A549 treated with Mapracorat at 1 μM for 4 hours (cell line): ENCODE measurements at places on chromosomes 7 and 10. TPM values are rescaled to one million over a fixed set of nuclear protein-coding genes. Genes with fewer than 3 reads are reported as not detected.

The NEUROD6 gene
- total RNA-seq = not detected in 5 replicates

The ZNF107 gene
- total RNA-seq = 2.3 to 3.0 TPM (median 2.4 TPM) in 5 replicates

The ANTXRL gene
- total RNA-seq = 0.17 to 0.39 TPM (median 0.24 TPM) in 3 of 5 replicates, not detected in the others

The GPR158 gene
- total RNA-seq = 0.05 to 0.07 TPM (median 0.06 TPM) in 5 replicates

The ADIRF gene
- not detected in 5 replicates for total RNA-seq

The ST8SIA6 gene
- total RNA-seq = 0.07 TPM in 1 of 5 replicates, not detected in the others

The MMRN2 gene
- total RNA-seq = 0.73 to 1.6 TPM (median 0.98 TPM) in 5 replicates

The ATG9B gene
- 0.39 to 0.66 TPM (median 0.65 TPM) in 5 replicates for total RNA-seq

The TMED4 gene
- 47.0 to 54.2 TPM (median 53.0 TPM) in 5 replicates for total RNA-seq

The A1CF gene
- 0.07 to 0.08 TPM in 2 of 5 replicates, not detected in the others for total RNA-seq

The FOXI2 gene
- total RNA-seq = not detected in 5 replicates

The SPDYE6 gene
- total RNA-seq = not detected in 5 replicates

The AMZ1 gene
- total RNA-seq = 0.02 TPM in 1 of 5 replicates, not detected in the others

The PNLIPRP1 gene
- total RNA-seq = not detected in 5 replicates

The NRCAM gene
- 77.0 to 105 TPM (median 98.6 TPM) in 5 replicates for total RNA-seq

The SGPL1 gene
- 26.1 to 32.5 TPM (median 27.9 TPM) in 5 replicates for total RNA-seq

The CAMK2G gene
- total RNA-seq = 16.9 to 20.8 TPM (median 19.1 TPM) in 5 replicates

The GNGT1 gene
- total RNA-seq = not detected in 5 replicates

The FAM171A1 gene
- 21.9 to 24.4 TPM (median 23.4 TPM) in 5 replicates for total RNA-seq

The DKK1 gene
- 455 to 578 TPM (median 478 TPM) in 5 replicates for total RNA-seq

The MET gene
- 60.7 to 85.2 TPM (median 75.3 TPM) in 5 replicates for total RNA-seq

The SPDYE9 gene
- not detected in 5 replicates for total RNA-seq

The CABCOCO1 gene
- 0.19 to 0.83 TPM (median 0.27 TPM) in 5 replicates for total RNA-seq

The MRPL32 gene
- 64.4 to 81.4 TPM (median 74.9 TPM) in 5 replicates for total RNA-seq

The LIMK1 gene
- total RNA-seq = 27.2 to 33.3 TPM (median 31.9 TPM) in 5 replicates

The TMUB1 gene
- total RNA-seq = 38.5 to 59.2 TPM (median 55.5 TPM) in 5 replicates

The ATOH7 gene
- total RNA-seq = 0.12 to 0.27 TPM (median 0.17 TPM) in 4 of 5 replicates, not detected in the other

The TMEM176B gene
- total RNA-seq = 0.15 to 0.23 TPM (median 0.19 TPM) in 3 of 5 replicates, not detected in the others

The SERPINE1 gene
- 1,598 to 2,064 TPM (median 1,785 TPM) in 5 replicates for total RNA-seq

The IL2RA gene
- total RNA-seq = not detected in 5 replicates

The METTL27 gene
- total RNA-seq = 6.3 to 12.0 TPM (median 10.8 TPM) in 5 replicates

The XRCC2 gene
- 3.5 to 4.9 TPM (median 4.7 TPM) in 5 replicates for total RNA-seq

The KNDC1 gene
- total RNA-seq = 0.77 to 1.9 TPM (median 1.3 TPM) in 5 replicates

The SFRP4 gene
- 3.2 to 5.3 TPM (median 3.7 TPM) in 5 replicates for total RNA-seq

The PAPOLB gene
- total RNA-seq = not detected in 5 replicates

The DGKB gene
- total RNA-seq = not detected in 5 replicates

The CPED1 gene
- 0.05 TPM in 1 of 5 replicates, not detected in the others for total RNA-seq

The IFIT1 gene
- 3.5 to 5.5 TPM (median 4.7 TPM) in 5 replicates for total RNA-seq

The CREM gene
- total RNA-seq = 30.0 to 36.2 TPM (median 33.2 TPM) in 5 replicates

The BCAP29 gene
- 33.0 to 39.8 TPM (median 38.4 TPM) in 5 replicates for total RNA-seq

The FMC1 gene
- 12.9 to 39.4 TPM (median 32.6 TPM) in 5 replicates for total RNA-seq

The CYP3A7 gene
- 0.06 to 0.07 TPM in 2 of 5 replicates, not detected in the others for total RNA-seq

The RPEL1 gene
- 0.07 TPM in 1 of 5 replicates, not detected in the others for total RNA-seq

The ADRB1 gene
- 0.75 to 1.4 TPM (median 1.2 TPM) in 5 replicates for total RNA-seq

The OR2A1 gene
- total RNA-seq = not detected in 5 replicates

The AKAP9 gene
- total RNA-seq = 12.5 to 18.9 TPM (median 14.5 TPM) in 5 replicates

The ACTL6B gene
- total RNA-seq = not detected in 5 replicates

The AVPI1 gene
- 87.1 to 130 TPM (median 117 TPM) in 5 replicates for total RNA-seq

The GLCCI1 gene
- 0.69 to 1.5 TPM (median 0.80 TPM) in 5 replicates for total RNA-seq

The GRID2IP gene
- total RNA-seq = 0.08 TPM in 1 of 5 replicates, not detected in the others

The LRGUK gene
- 0.18 to 0.37 TPM (median 0.26 TPM) in 5 replicates for total RNA-seq

The AGMO gene
- total RNA-seq = 0.56 to 1.2 TPM (median 1.1 TPM) in 5 replicates

The KLHDC10 gene
- 9.9 to 15.7 TPM (median 13.6 TPM) in 5 replicates for total RNA-seq
